Activated naive CD4-positive, alpha-beta T cell (primary cell): ENCODE measurements at places on chromosomes 6 and 20.

DNA sequence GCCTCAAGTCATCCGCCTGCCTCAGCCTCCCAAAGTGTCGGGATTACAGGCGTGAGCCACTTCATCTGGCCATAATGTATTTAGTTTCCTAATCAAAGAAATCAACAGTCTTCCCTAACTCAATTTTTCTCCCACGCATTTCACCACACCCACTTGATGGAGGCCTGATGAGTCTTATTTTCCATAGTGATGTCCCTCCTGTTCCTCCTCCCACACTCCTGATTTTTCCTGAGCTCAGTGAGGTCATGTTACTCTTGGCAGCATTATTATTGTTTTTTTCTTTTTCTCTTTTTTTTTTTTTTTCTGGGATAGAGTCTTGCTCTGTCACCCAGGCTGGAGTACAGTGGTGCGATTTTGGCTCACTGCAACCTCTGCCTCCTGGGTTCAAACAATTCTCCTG lies 8.9 kb downstream of the ABRACL start:
- DNase-seq, result no peak

DNA sequence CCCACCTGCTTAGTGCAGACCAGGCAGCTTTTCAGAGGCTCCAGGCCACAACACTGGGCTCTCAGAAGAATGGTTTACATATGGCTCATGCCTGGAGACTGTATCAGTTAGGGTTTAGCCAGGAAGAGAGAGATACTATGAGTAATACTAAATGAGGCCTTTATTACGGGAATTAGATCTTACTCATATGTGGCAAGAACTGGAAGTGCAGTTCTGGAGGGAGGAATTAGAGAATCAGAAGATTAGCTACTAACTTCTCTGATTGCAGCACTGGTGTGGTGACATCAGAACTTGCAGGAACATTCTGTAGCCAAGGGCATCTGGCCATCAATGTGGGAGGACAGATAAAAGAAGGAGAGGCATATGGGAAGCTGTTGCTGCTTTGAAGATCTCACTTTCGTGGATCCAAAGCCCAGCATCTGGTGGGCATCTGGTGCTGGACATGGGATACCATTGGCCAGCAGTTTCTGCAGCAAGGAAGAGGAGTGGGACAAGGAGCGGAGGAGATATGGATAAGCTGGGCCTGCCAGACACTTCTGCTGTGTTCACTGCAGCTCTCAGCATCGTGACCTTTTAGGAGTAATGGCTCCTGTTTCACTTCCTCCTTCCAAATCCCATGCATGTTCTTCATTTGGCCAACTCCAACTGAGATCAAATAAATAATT lies 248.5 kb downstream of the BTBD3 start:
- DNase-seq, result no peak

DNA sequence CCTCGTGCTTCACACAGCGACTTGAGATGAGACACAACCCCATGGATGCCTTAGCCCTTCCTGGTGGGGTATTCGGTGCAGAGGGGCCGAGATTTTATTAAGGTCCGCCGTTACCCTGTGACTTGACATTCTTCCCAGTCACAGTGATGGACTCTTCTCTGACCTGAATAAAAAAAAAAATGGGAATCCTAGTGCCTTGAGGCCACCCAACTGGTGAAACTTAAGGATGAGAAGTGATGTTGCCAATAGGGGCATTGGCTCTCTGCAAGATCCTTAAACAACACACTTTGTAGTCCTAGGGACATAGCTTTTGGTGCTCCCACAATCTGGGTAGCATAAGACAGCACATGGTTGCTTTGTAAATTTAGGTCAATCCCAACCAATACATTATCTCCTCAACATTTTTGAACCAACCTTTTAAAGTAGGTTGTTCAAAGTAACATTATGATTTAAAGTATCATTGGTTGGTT lies 814 bp upstream of the ADNP start:
- DNase-seq, result no peak

DNA sequence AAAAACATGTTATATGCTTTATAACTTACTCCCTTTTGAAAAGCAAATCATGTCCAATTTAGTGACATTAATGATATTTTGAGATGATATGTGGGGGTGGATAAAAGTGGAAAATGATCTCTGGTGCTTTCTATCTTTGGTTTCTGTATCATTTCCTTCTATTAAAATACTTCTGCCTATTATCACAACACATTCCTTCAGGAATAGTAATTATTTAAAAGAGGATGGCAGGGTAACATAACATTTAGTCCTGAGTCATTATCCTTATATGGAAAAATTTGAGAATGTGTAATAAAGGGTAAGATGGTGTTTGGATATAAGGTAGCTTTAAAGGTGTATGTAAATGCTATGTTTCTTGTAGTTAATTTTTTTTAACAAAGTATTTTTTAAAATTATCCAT lies 657.7 kb downstream of the PHF3 start:
- DNase-seq, result no peak

DNA sequence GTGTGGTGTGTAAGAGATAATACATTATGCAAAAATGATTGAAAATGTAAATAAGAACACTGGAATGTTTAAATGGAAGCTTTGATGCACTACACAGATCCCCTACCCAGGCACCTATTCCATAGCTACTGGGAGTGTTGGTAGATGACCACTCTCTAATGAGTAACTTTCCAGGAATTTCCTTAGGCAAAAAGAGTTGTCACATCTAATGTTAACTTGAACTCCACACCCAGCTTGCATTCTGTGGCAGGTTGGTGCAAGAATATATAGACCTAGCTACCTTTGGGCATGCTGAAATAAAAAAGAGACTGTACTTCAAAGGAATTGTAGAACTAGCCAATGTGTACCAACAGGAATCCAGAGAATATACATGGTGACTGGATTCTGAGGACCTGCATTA lies 1254.2 kb upstream of the EYS start:
- DNase-seq, result no peak

DNA sequence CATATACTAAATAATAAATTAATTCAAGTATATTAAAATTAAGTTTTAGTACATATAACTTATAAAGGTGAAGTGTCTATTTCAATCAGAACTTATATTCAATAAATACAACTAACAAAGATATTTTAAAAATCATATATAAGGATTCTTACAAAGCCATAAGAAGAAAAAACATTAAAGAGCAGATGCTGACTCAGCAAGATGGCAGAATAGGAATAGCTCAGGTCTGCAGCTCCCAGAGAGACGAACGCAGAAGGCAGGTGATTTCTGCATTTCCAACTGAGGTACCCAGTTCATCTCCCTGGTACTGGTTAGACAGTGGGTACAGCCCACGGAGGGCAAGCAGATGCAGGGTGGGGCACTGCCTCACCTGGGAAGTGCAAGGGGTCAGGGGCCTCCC lies 811.1 kb downstream of the EYS start:
- no peak for DNase-seq

DNA sequence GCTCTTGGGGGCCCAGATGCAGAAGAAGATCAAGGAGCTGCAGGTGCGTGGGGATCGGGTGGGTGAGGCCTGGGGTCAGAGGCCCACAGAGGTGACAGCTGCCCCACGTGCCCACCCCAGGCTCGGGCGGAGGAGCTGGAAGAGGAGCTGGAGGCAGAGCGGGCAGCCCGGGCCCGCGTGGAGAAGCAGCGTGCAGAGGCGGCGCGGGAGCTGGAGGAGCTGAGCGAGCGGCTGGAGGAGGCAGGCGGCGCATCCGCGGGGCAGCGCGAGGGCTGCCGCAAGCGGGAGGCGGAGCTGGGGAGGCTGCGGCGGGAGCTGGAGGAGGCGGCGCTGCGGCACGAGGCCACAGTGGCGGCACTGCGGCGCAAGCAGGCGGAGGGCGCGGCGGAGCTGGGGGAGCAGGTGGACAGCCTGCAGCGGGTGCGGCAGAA lies 41.5 kb downstream of the MYH7B start:
- DNase-seq, result no peak

- no peak for DNase-seq
Measured at GRCh38 chr6:134359302-134359701, 41.4 kb upstream of the SGK1 start.

- no peak for DNase-seq
Measured at GRCh38 chr20:41249411-41250281, 67.9 kb downstream of the ZHX3 start.

DNA sequence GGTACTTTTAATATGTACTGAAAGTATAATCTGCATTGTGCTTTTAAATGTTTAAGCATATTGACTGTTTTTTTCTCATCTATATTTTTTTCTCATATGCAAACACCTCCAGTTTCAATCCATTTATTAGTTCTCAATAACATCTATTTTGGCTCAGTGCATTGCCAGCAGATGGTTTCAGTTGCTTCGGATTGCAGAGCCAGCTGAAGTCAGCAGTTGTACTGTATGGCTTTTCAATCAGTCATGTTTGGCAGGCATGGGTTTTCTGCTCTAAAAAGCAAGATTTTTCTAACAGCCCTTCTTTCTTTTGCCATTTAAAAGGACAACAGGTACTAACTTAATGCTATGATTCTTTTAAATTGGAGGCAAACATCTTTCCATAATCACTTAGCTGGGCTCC lies 121.2 kb downstream of the CD109 start:
- no peak for DNase-seq

- DNase-seq, result no peak
Measured at GRCh38 chr6:125952764-125953501, 3.6 kb upstream of the HINT3 start.

- DNase-seq, result no peak
Measured at GRCh38 chr20:42483730-42484303, 705.9 kb downstream of the PTPRT start.

DNA sequence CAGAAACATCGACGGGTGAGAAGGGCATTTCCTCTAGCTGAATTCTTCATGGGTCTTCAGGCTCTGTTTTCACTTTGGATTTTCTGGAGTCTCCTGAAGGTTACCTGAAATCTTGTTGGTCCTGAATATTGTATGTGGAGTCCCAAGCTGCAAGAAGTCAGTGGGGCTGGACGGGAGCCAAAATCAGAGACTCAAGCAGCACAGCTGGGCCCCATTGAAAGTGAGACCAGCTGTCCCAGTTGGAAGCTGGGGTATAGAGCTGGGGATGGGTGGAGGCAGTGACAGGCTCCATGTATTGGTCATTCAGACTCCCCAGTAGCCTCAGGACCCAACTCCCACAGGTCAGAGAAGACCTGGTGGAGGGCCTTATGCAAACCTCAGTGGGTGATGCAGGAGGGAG lies 111.3 kb upstream of the MLN start:
- no peak for DNase-seq

DNA sequence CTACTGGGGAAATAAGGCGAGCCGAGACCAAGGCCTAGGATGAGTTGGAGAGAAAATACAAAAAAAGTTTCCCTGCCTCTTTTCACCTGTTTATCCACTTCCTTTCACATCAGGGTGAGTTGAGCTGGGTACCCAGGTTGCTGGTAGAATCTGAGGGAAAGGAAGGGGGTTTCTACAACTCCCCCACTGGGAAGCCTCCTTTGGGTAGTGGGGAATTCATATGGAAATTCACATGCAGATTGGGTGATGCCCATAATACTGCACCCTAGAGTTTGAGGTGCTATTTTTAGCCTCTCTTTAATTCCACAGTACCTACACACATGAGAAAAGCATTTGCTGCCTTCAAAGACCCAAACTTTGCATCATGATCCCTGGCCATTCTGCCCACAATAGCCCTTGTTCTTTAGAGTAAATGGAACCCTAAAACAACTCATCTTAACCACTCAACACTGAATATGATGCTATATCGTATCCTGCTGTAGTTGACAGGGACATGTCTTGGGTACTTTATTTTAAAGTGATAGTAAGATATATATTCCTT lies 2.7 kb downstream of the OSTM1 start:
- DNase-seq, result no peak

DNA sequence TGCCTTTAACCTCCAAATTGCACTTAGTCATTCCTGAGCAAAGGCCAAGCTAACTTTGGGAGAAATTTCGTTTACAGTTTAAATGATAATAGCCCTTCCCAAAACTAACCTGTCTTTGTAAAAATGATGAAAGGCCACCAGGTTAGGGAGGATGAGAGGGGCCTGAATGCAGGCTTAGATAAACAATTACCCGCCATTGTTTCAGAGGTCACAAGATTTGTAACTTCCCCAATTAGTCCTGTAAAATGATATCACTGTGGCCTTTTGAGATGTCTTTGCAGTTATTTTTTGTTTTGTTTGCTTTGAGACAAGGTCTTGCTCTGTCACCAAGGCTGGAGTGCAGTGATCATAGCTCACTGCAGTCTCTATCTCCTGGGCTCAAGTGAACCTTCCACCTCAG lies 26.3 kb downstream of the GNL1 start:
- DNase-seq, result no peak

DNA sequence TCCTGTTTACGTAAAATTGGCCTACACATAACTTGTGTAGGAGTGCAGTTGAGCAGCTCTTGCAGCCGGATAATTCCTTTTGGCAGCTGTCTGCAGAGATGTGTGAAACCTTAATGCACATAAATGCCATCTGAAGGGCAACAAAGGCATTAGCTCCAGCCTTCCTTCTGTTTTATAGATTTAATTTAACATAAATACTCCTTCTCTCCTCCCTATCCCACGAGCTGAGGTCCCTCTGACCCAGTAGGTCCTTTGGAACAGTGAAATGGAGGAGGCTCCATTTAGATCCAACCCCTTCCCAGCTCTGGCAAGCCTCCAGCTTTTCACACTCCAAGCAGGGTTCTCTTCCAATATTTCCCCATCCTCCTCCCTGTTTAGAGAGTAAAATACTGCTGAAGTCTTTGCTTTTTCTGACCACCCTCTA lies 6.5 kb downstream of the PLEKHG1 start:
- no peak for DNase-seq

DNA sequence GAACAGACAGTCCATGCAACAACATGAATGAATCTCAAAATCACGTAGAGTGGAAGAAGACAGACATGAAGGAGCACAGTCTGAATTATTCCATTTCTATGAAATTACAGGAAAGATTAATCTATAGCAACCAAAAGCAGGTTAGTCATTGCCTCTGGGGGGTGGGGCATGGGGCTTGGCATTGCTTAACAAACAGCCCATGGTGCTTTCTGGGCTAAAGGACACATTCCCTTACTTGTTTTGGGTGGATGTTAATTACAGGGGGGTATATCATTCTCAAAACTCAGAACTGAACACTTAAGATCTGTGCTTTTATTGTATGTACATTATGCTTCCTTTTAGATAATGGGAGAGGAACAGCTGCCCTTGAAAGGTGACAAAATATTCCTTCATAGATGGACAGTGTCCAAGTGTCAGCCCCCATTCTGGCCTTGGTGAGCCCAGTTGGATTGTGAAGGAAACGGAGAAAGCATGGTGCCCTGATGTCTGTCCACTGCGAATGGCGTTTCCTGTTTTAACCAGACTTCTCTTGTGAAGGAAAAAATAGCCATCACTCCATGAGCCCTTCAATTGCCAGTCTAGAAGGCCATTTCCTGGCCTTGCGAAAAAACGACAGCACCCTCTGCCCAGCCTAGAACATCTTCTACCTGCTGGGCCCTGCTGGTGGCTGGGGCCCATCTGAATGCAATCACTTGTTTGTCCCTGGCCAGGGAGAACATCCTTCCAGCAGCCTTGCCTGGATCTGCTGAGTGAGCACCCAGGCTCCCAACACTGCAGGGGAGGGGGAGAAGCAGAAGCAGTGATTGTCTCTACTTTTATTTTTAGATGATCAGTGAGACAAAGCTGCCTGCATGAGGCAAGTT lies 179.7 kb downstream of the BCAS1 start:
- DNase-seq, result no peak

DNA sequence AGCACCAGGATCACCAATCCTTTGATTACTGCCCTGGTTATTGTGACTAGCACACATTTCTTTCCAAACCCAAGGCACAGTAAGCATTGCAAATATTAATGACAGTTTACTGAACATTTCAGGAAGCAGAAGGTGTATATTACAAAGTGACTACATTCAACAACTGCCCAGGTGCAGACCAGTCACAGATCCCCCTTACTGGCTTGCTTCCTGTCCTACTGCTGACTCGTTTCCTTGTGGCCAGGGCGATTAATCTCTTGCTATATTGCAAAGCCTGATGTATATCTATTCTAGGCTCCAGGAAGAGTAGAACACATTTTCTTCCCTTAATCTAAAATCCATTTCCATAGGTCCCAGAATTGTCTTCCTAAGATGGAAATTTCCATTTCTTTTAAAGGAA lies 77.2 kb upstream of the EPHA7 start:
- DNase-seq, result no peak
